Type B pancreatic cell (in vitro differentiated cells): ENCODE measurements at places on chromosomes 2 and 18. TPM values are rescaled to one million over a fixed set of nuclear protein-coding genes. Genes with fewer than 3 reads are reported as not detected.

DNA sequence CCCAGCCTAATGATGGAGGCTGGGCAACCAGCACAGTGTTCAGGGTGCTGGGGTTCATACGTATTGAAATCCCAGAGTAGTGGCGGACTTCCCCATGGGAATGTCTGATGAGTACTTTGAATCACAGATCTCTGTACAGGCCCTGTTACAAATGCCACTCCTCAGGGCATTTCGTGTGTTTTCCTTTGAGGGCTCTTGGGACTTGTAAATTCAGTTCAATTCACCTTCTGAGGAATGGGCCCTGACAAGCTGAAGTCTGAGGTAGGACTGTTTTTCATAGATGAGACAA lies 288 bp upstream of the RDH14 start:
- DNase-seq: no peak

DNA sequence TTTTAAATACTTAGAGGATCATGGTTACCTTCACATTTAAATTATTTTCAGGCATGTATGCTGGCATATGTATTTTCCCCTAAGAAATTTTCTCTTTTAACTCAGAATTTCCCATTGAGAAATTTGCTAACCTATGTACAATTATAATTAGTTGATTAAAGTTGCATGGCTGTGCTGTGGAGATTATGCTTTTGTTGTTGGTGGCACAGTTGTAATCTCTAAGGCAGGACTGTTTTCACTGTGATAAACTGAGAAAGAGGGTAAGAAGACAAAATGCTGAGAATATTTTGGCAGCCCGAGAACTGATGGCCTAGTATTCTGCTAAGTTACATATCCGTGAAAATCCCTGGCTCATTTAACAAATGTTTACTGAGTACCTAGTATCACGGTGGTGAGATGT lies 1.4 kb downstream of the VRK2 start:
- DNase-seq: no peak

The MLPH gene
- total RNA-seq: 14.8 and 16.7 TPM in 2 replicates

The DYNAP gene
- not detected in 2 replicates for total RNA-seq

The GALNT3 gene
- 28.8 and 62.1 TPM in 2 replicates for total RNA-seq

The CFC1 gene
- total RNA-seq: 25.5 and 27.1 TPM in 2 replicates

DNA sequence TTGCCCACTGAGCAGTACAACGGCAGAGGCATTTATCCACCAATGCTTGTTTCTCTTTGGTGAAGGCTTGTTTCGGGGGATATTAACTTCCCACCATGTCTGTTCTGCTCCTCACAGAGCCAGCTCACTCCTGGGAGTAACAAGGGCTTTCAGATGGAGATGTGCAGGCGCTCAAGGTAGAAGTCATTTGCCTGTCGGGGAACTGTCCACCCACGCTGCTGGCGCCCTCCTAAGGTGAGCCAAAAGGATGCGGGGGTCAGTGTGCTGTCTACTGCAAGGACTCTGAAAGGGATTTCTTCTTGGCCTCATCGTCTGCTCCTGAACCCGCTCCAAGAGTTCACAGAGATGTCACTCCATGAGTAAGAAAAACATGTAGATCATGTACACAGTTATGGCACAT lies 57.0 kb upstream of the CYRIA start:
- DNase-seq: no peak

DNA sequence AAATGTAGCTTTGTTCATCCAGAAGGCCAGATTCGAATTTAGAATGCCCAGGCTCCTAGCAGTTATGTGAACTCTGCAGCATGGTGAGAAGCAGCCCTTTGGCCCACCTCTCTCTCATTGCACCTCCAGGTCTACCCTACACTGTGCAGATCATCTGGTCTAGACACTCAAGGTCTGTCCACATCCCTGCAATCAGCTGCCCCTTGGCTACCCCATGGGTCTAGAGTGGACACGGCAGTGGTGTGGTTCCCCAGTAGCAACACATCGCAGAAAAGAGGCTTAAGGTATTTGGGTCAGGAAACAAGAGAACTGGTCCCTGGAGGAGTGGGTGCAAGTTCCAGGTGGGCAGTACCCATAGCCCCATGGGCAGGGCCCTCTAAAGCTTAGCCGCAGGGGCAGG lies 76.6 kb upstream of the BCL2L11 start:
- no peak for DNase-seq

GRCh38 chr2:218820746-218821369 lies 10.7 kb downstream of the PRKAG3 start:
- DNase-seq: no peak

DNA sequence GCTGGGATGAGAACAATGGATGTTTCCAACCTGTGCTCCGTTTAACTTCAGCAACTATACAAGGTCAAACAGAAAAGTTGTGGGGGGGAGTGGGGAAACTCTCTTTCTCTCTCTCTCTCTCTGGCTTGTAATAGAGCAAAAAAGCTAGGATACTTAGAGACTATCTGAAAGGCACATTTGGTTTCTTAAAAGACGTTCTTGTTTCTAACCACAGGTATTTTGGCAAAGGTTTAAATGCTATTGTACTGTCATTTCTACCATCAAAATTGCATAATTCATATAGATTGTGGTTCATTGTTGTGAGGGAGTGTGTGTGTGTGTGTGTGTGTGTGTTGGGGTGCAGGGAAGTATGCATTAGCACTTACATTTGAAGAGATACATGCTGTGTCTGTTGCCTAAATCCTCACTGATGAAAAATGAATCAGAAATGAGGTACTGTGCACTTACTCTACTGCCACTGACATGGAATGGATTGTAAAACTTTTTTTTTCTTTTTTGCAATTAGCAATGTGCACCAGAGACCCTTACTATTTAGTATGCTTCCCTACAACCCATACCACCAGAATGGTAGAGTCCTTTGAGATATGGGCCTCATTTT lies 841.0 kb upstream of the PIK3C3 start:
- DNase-seq: no peak

The IL37 gene
- not detected in 2 replicates for total RNA-seq
